ENCODE measurements at places on chromosomes 3 and 15. TPM values are rescaled to one million over a fixed set of nuclear protein-coding genes. Genes with fewer than 3 reads are reported as not detected.
A peak's percentile ranks its signal among the peaks of the same experiment; 100 is the strongest.

PCOLCE2 gene
- 3.8 TPM for total RNA-seq

ADAMTS17 gene
- 5.0 TPM for total RNA-seq

SEMA3F gene
- total RNA-seq = 8.4 TPM

EEF1AKMT4 gene
- total RNA-seq = 6.0 TPM

ZNF385D gene
- 2.7 TPM for total RNA-seq

TOPAZ1 gene
- total RNA-seq = not detected

TRIM42 gene
- not detected for total RNA-seq

UROC1 gene
- total RNA-seq = not detected

DNA sequence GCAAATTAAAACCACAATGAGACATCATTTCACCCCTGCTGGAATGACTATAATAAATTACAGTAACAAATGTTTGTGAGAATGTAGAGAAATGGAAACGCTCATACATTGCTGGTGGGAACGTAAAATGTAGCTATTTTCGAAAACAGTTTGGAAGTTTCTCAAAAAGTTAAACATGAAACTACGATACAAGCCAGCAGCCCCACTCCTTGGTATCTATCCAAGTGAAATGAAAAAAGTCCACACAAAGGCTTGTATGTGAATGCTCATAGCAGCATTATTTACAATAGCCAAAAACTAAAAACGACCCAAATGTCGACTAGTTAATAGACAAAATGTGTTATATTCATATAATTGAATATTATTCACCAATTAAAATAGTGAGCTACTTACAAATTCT lies 22.9 kb upstream of the CFAP20DC start:
- H3K4me1 ChIP-seq = no peaks in the 10 kb centered on the region
- H3K4me3 ChIP-seq = no peak overlapping the region
- H3K36me3 ChIP-seq = no peaks in the 10 kb centered on the region
- no peak for DNase-seq
- H3K27me3 ChIP-seq = no peaks in the 10 kb centered on the region

GRCh38 chr3:36693670-36694069 lies 70.7 kb downstream of the DCLK3 start:
- no peak overlapping the region for H3K4me3 ChIP-seq
- no peaks in the 10 kb centered on the region for H3K4me1 ChIP-seq
- H3K27ac ChIP-seq = no peak overlapping the region
- H3K27me3 ChIP-seq = no peaks in the 10 kb centered on the region
- DNase-seq = no peak

DNA sequence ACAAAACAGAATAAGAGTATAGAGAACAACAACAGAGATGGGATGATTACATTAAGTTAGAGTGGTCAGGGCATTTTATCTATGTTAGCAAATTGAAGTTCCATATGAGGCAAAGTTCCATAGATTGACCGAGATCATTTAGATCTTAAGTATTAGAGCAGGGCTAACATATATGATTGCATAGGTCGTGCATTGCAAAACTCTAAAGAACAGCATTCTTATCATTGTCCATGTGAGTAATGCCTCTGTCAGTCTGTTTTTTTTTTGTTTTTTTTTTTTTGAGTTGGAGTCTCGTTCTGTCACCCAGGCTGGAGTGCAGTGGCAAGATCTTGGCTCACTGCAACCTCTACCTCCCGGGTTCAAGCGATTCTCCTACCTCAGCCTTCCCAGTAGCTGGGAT lies 341.7 kb upstream of the KCNH8 start:
- no peak for DNase-seq
- H3K4me3 ChIP-seq = no peak overlapping the region
- H3K27me3 ChIP-seq = no peaks in the 10 kb centered on the region
- H3K4me1 ChIP-seq = no peaks in the 10 kb centered on the region
- no peaks in the 10 kb centered on the region for H3K36me3 ChIP-seq
- H3K27ac ChIP-seq = no peak overlapping the region

GRCh38 chr15:43249699-43250203 lies 17.0 kb downstream of the TGM5 start:
- H3K36me3 ChIP-seq = no peaks in the 10 kb centered on the region
- H3K27me3 ChIP-seq = no peaks in the 10 kb centered on the region
- H3K4me3 ChIP-seq = no peak overlapping the region
- H3K27ac ChIP-seq = no peak overlapping the region
- no peaks in the 10 kb centered on the region for H3K4me1 ChIP-seq

DNA sequence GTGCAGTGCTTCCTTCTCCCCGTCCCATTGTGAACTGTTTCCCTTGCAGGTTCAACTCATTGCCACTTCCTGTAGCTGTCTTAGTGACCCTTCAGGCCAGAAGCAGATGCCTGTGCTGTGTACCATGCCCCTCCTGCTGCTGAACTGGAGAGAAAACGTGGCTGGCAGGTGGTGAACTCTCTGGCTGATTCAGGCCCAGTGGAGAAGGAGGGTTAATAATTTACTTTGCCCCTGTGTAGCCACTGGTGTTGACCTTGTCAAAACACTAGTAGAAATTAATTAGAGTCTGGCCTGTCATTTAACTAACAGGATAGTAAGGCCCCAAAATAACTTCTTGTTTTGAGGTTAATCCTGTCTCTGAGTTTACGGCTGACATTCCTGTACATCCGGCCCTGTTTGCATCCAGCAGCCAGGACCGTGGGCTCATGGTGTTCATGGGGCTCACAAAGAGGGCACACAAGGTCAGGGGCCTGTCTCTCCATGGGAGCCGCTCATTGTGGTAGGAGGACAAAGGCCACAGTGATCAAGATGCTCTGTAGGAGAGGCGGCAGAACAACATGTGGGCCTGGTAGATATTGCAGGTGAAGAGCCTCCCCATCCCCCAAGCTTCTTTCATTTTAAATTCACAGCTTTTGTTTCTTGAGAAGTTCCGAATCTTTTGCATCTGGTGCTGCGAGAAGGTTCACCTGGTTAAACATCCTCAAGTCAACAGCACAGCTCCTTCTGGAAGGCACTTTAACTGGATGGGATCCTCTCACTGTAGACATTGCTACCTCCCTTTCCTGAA lies 101.6 kb downstream of the CGNL1 start:
- no peaks in the 10 kb centered on the region for H3K36me3 ChIP-seq
- H3K4me1 ChIP-seq = no peaks in the 10 kb centered on the region
- no peak overlapping the region for H3K27ac ChIP-seq
- H3K4me3 ChIP-seq = no peak overlapping the region

- H3K27ac ChIP-seq = no peak overlapping the region
- H3K27me3 ChIP-seq = no peaks in the 10 kb centered on the region
- no peaks in the 10 kb centered on the region for H3K36me3 ChIP-seq
- peaks cover 46% of the 10 kb centered on the region for H3K4me1 ChIP-seq
- DNase-seq = no peak
Observed at GRCh38 chr3:23819599-23820360, 14.0 kb downstream of the UBE2E1 start.

DNA sequence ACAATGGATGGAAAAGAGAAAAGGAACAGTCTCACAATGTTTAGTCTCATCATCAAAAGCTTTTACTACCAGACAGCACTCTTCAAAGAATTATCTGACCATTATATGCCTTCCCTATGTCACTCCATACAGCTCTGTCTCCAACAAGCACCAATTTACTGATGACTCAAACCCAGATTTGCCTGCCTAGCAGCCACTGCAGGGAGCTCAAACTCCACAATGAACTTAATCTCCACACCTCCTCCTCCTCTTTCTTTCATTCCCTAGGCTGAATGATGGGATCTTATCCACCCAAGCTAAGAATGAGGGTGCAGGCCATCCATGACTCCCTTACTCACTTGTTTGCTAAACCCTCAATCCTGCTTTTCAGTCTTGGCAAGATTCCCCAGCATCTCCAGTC lies 45.5 kb downstream of the NBEAL2 start:
- H3K36me3 ChIP-seq = no peaks in the 10 kb centered on the region
- H3K4me1 ChIP-seq = peaks cover 38% of the 10 kb centered on the region
- no peaks in the 10 kb centered on the region for H3K27me3 ChIP-seq
- no peak for DNase-seq

DNA sequence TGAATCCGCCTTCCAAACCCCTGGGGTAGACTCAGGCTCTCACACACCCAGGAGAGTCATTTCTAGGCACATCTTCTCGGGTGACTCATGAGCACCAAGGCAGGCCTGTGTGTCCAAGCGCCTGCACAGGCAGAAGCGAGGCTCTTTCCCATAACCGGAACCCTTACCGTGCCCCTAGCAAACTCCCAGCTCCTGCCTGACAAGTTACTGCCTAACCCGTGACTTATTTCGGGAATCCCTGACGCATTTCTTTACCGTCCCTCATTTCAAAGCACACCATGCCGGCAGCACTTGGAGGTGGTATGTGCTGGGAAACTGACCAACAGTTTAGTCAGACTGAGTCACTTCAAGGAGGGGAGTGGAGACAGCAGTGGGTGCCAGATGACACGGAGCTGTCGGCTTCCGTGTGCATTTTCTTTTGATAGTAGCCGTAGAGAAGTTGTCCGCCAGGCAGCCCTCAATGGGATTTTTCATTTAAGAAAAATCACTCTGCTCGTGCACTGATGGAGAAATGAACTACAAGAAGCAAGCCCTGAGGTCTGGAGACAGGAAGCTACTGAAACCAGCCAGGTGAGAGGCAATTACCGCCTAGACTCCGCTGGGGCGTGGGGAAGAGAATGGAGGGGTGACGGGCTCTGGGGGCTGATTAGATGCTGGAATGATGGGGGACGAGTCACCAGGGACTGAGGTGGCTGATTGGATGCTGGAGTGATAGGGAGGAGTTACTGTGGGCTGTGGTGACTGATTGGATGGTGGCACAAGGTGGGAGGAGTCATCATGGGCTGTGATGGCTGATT lies 17.3 kb upstream of the HRH1 start:
- H3K4me1 ChIP-seq = peaks cover 4% of the 10 kb centered on the region
- H3K36me3 ChIP-seq = no peaks in the 10 kb centered on the region
- peak overlapping the region; percentile 59 for H3K27ac ChIP-seq
- peaks cover 7% of the 10 kb centered on the region for H3K27me3 ChIP-seq
- DNase-seq = peak; percentile 35

DNA sequence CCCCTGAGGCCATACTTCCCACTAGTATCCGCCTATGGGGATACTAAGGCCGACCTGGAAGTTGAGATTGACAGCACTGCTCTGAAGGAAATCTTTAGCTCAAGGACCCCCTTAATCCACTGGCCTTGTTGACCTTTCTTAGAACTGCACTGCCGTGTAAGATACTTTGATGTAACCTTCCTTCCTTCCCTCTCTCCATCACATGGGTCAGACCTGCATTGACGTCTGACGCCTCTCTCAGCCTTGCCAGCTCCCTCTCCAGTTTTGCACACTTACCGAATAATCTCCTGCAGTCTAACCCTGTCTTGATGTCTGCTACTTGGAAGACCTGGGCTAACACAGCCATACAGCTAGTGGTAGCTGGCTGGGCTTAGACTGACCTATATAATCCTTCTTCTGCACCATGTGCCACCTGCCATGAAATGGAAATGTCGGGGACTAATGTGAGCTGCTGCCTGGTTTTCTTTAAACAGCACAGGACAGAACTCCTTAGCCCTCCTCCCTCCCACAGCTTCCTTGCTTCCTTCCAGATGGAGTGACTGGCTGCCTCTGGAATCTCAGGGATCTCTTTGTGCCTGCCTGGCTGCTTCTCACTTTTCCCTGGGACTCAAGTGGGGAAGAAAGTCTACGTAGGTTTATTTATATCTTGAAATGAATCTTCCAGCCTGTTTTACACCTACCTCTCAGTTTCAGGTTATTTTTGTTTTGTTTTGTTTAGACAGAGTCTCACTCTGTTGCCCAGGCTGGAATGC lies 39.2 kb upstream of the HERC1 start:
- no peak overlapping the region for H3K4me3 ChIP-seq
- H3K36me3 ChIP-seq = no peaks in the 10 kb centered on the region
- H3K27ac ChIP-seq = peak overlapping the region; percentile 68

DNA sequence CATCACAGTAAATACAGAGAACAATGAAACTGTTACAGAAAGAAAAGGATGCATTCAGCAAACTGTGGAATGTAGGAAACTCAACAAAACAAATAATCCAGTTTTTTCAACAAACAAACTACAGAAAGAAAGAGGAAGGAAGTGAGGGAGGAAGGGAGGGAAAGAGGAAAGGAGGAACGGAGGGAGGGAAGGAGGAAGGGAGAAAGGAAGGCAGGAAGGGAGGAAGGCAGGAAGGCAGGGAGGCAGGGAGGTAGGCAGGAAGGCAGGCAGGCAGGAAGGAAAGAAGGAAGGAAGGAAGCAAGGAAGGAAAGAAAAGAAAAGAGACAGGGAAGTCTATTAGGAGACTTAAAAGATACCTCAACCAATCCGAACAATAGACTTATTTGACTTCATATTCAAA lies 135.7 kb downstream of the EFHB start:
- no peak overlapping the region for H3K27ac ChIP-seq
- no peak for DNase-seq
- no peaks in the 10 kb centered on the region for H3K36me3 ChIP-seq

GRCh38 chr3:196867507-196868296 lies at the start of gene SENP5:
SENP5 (plus strand) TSS chr3:196867920; CDS start chr3:196885182, 17,262 bp downstream.
- peaks cover 32% of the 10 kb centered on the region for H3K4me1 ChIP-seq
- H3K4me3 ChIP-seq = peak within 1 kb of the TSS; percentile 92
- peak; percentile 79 for DNase-seq
- H3K27ac ChIP-seq = peak within 1 kb of the TSS; percentile 81

- H3K27ac ChIP-seq = no peak overlapping the region
- DNase-seq = no peak
- no peaks in the 10 kb centered on the region for H3K4me1 ChIP-seq
- no peak overlapping the region for H3K4me3 ChIP-seq
- H3K27me3 ChIP-seq = no peaks in the 10 kb centered on the region
- H3K36me3 ChIP-seq = no peaks in the 10 kb centered on the region
Observed at GRCh38 chr15:77604973-77605372, 27.7 kb downstream of the LINGO1 start.

- H3K36me3 ChIP-seq = no peaks in the 10 kb centered on the region
- H3K4me1 ChIP-seq = no peaks in the 10 kb centered on the region
Observed at GRCh38 chr3:114216186-114216970, 21.0 kb downstream of the ZNF80 start.

DNA sequence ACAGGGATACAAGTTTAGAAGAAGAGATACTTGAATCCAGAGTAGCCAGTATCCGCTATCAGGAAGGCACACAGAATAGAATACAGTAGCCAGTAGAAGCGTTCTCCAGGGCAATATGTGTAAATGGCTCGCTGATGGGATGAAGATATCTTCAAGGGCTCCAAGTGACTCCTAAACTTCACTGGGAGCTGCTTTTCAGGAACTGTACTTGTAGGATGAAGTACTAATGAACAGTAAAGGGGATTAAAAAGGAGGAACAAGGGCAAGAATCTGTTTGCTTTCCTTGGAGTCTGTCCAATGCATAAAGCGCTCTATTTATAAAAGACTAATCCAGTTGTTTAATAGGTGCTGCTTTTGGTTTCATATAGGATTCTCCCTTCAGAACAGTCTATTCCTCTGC lies 78.4 kb downstream of the THRB start:
- no peak overlapping the region for H3K4me3 ChIP-seq
- no peaks in the 10 kb centered on the region for H3K36me3 ChIP-seq
- DNase-seq = no peak
- H3K27me3 ChIP-seq = no peaks in the 10 kb centered on the region
- H3K4me1 ChIP-seq = peaks cover 41% of the 10 kb centered on the region
- H3K27ac ChIP-seq = no peak overlapping the region

Data from gastrocnemius medialis (tissue), 4 donors.